Activated CD4-positive, CD25-positive, alpha-beta regulatory T cell treated with anti-CD3 and anti-CD28 coated beads, Interleukin-2, amount 50 U/mL, for 72 hours (primary cell): ENCODE measurements at places on chromosomes 13 and 19.

DNA sequence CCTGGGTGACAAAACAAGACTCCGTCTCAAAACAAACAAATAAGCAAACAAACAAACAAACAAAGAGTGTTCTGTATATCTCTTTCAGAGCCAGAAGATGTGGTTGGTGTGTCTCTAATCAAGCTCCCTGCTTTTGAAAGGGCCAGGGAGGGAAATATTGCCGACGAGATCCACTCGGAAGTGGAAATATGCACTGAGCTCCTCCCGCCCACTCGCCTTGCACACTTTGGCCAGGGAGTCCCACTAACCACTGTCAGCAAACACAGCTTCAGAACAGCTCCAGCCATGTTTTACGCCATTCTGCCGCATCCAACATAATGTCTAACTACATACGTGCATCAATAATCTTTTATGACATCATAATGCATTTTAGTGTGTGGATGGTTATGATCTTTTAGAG is 155.5 kb upstream of the VSTM2B start:
- no peak for DNase-seq

DNA sequence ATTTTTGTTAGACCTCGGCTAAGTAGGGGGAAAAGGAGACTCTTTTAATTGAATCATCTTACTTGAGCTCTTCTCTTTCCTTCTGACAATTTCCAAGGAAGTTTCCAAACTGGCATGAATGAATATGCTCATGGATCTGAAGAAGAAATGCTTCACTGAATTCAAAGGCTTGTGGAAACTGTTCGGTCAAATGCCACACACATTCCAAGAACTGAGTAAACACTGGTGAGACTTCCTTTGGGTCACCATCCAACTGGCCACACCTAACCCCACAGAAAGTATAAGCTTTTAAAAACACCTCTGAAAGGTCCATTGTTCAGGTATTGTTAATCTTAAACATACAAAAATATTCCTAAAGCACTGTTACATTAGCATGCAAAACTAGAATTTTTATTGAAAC is 33.6 kb downstream of the MTMR6 start:
- no peak for DNase-seq

- no peak for DNase-seq
These were observed 11.1 kb downstream of the PEX11G start for GRCh38 chr19:7477758-7478157.

- no peak for DNase-seq
These were observed 72.5 kb downstream of the RUBCNL start for GRCh38 chr13:46314587-46314986.

DNA sequence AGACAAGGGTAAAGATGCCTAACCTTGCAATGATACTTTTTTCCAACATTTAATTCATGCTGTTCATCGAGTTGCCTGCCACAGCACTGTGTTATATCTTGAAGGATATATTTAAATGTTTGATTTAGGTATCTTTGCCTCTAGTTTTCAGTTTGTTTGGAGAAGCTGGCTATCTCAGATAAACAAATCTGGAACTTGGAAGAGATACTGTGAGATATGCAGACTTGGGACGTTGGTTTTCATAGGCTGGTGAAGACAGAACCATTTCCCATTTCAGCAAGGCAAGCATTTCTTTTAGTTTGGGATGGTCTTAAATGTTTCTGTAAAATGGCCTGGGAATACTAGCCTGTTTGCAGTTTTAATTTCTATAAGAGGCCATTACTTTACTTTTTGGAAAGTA is 3.3 kb downstream of the RNASEH2B start:
- DNase-seq: no peak

DNA sequence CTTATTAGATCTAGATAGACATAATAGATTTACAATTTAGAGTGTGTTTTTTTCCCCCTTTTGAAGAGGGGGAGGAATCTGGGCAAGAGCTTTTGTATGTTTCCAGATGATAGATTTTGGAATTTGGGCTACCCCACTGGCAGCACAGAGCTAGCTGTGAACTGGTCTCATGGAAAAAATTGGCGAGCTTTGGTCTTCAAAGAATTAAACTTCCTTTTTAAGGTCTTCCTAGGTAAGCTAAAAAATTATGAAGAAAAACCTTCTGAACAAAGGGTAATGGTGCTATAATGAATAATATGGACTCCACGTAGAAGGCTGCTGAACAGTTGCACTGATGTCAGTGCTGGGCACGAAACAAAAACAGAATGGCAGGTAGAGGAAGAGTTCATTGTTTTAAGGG is 109.3 kb downstream of the ZIC5 start:
- no peak for DNase-seq
